ENCODE measurements at places on chromosomes 16 and 17.
A peak's percentile ranks its signal among the peaks of the same experiment; 100 is the strongest.

DNA sequence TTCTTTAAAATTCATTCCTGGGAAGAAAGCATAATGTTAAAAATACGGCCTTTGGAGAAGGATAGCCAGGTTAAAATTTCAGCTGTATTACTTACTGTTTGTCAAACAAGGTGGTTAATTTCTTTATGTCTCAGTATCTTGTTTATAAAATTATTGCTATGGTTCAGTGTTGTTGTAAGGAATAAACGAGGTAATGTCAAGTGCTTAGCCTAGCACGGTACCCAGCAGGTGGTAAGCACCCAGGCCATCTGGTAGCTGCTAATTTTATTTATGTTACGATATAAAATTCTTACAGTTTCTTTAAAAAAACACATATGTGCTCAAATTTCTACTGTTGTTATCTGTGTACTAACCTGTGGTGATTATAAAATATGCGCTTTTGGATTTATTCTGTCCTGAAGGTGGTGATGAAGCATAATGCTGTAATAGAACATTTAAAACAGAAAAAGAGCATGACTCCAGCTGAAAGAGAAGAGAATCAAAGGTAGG, 48.9 kb downstream of the C17orf58 start:
- no peak for DNase-seq

DNA sequence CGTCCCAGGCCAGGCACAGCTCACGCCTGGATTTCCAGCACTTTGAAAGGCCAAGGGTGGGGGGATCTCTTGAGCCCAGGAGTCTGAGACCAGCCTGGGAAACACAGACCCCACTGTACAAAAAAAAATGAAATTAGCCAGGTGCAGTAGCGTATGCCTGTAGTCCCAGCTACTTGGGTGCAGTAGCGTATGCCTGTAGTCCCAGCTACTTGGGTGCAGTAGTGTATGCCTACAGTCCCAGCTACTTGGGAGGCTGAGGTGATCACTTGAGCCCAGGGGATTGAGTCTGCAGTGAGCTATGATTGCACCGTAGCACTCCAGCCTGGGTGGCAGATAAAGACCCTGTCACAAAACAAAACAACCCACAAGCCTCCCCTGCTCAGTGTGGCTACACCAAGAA, 27.0 kb upstream of the SLC25A19 start:
- no peak for DNase-seq

GRCh38 chr17:49795372-49795771, 6.9 kb downstream of the KAT7 start:
- no peak for DNase-seq

DNA sequence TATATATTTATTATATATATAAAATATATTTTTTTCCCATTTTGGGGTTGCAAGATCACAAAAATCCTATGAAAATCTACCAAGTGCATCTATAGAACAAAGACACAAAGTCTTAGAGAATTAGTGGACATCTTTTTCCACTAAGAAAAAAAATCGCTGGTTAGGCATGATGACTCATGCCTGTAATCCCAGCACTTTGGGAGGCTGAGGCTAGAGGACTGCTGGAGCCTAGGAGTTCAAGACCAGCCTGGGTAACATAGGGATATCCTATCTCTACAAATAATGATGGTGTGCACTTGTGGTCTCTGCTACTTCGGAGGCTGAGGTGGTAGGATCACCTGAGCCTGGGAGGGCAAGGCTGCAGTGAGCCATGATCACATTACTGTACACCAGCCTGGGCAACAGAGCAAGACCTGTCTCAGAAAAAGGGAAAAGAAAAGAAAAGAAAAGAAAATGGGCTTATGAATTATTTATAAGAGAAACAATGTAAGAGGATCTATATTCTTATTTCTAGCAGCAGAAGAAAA, 185.1 kb upstream of the PSMD7 start:
- no peak for DNase-seq

DNA sequence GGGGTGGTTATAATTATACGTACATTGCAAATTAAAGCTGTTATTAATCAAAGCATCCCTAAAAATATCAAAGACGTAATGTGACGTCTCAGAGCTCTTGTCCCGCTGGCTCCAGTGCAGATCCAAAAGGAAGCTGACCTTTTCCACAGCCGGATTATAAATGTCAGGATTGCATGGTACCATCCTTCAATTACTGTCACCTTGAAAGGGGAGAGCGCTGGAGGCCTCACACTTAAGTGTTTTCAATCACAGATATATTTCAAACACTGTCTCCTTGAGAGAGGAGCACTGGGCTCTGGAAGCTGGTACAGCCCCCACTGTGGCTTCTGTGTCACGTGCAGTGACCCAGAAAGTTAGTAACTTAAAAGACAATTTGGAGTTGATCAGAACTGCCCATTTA, 94.2 kb downstream of the AIPL1 start:
- no peak for DNase-seq

- no peak for DNase-seq
These were observed 396.5 kb upstream of the PMFBP1 start for GRCh38 chr16:72568502-72568901.

- peak; percentile 72 for DNase-seq
These were observed 14.0 kb upstream of the STAC2 start for GRCh38 chr17:39239640-39240314.

DNA sequence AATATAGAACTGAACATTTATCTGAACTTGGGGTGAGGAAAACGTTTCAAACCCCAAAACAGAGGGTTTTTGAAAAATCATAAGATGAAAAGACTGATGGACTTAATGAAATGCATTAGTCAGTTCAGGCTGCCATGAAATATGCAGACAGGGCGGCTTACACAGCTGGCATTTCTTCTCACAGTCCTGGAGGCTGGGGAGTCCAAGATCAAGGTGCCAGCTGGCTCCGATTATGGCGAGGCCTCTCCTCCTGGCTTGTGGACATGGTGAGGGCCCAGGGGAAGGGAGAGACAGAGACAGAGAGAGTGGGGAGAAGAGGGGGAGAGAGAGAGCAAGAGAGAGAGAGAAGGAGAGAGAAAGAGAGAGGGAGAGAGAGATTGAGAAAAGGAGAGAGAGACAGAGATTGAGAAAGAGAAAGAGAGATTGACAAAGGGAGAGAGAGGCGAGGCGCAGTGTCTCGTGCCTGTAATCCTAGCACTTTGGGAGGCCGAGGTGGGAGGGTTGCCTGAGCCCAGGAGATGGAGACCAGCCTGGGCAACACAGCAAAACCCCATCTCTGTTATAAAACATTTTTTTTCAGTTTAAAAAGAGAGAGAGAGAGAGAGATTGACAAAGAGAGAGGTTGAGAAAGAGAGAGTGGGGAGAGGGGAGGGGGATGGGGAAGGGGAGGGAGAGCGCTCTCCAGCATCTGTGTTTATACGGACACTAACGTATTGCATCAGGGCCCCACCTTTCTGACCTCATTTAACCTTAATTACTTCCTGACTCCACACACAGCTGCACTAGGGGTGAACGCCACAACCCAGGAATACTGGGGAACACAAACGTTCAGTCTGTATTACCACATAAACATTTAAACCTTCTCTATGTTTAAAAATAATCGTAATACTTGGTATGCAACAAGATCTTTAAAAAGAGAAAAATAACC, 24.6 kb upstream of the RPH3AL start:
- no peak for DNase-seq

DNA sequence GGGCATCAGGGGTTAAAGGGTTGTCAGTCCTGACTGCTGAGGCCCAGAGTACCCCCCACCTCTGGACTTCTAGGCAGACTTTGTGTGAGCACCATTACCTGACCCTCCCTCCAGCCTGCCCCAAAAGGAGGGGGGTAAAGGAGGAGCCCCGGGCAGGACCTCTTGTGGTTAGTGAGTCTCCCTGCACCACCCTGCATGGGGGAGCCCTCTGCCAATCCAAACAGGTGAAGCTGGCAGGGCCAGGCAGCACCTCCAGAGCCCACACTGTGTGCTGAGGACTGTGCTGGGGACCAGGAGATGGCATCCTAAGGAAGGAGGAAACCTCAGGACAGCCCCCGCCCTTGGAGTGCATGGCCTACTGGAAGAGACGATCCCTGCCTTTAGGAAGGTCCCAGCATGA, 2.6 kb upstream of the KRT14 start:
- no peak for DNase-seq

GRCh38 chr16:5615868-5616642, 518.5 kb upstream of the EEF2KMT start:
- peak; percentile 60 for DNase-seq

DNA sequence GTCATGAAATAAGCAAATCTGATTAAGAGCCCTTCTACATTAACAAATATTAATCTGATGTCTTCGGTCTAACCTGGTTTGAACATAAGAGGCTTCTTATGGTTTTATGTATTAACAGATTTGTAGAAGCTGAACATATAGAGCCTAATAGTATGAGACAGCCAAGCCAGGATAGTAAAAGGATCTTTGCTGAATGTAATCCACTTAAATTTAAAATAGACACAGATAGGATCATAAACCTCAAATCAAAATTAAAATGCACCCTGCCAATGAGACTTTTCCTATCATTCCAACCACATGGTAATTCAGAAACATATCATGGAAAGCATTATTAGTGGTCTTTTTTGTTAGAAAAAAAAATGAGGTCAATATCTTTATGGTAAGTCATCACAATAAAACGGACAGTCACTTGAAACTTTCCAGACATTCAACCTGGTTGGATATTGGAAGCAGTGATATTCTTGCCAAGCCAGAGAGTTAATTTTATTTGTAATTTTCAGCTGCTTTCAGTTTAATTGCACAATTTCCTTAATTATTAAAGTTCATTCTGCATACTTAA, 606.9 kb upstream of the SALL1 start:
- DNase-seq: no peak

DNA sequence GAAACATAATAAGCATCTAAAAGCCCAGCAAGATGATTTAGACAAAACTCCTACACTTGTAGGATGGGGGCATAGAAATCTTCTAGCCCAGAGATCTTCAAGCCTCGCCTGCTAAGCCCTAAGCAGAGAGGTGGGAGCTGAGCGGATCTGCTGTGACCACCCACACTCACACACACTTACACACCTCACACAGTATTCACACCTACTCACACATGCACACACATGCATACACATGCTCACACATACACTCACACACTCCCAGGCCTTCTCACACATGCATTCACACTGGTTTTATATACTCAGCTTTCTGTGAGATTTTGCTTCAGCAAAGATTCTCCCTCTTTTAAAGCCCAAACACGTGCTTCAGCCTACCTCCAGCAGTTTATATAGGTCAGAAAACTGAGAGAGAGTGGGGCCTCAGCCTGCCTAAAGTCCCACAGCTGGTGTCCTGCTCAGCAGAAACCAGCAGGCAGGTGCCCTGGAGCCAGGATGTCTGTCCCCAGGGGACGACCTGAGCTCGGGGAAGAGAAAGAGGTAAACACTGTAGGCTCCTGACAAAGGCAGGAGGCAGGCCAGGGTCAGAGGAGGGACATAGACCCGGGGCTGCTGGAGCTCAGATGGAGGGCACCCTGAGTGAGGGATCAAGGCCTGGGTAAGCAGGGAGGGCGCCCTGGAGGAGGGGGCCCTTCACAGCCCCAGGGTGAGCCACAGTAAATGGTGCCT, 12.0 kb upstream of the KRT19 start:
- DNase-seq: no peak

DNA sequence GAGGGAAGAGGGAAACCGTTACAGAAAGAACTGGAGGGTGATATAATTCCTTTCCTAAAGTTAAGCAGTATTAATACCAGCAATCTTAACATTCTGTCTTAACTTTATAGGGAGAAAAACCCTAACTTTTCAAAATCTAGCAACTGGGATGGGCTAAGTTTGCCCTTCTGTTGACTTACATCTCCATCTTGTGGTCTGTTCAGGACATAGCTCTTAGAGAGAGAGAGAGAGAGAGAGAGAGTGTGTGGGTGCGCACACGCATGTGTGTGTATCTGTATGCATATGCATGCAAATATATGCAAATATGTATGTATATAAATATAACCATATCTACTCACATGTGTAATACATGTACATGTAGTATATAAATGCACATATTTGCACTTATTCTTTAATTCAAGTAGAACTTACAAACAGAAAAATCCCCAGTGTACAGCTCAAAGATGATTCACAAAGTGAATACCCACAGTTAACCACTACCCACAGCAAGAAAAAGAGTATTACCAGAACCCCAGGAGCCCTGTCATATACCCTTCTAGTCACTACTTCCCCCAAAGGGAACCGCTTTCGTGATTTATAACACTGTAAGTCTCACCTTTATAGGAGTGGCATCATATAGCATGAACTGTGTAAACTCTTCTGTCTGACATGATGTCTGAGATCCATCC, 46.5 kb downstream of the STX8 start:
- no peak for DNase-seq

- no peak for DNase-seq
These were observed 34.5 kb upstream of the MEOX1 start for GRCh38 chr17:43695970-43696865.

GRCh38 chr17:59830007-59830630, 62.6 kb downstream of the TUBD1 start:
- no peak for DNase-seq

GRCh38 chr16:1160773-1161348, 8.0 kb downstream of the CACNA1H start:
- no peak for DNase-seq

GRCh38 chr17:61524319-61524718, 66.7 kb downstream of the NACA2 start:
- no peak for DNase-seq

GRCh38 chr16:11306381-11306780, 25.3 kb upstream of the PRM1 start:
- DNase-seq: no peak

DNA sequence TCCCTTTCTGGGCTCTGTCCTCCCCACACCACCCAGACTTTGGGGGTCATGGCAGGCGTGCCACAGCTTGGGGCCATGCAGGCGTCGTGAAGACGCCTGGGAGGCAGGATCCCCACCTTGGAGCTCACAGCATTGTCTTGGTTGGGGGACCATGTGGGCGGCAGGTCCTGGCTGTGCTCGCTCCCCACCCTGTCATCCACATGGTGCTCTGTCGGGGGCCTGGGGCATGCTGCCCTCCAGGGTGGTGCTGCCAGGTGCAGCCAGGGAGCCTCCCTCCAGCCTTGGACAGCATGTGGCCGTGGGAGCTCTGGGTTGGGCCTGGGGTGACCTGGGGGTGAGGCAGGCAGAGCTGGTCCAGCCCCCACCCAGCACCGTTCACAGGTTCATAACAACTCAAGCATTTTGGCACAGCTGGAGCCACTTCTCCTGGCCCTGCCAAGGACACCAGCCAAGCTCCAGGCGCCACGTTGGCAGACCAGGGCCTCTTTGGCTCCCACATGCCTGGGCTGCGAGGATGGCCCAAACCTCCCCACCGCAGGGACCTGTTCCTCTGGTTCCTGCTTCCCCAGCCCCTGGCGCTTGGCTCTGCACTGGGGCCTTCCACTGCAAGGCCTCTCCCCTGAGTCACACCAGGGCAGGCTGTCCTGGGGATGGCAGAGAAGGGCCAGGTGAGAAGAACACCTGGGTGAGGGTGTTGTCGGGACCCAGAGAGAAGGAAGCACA, 15.1 kb upstream of the ATP6V0C start:
- DNase-seq: peak; percentile 85

GRCh38 chr16:27417047-27417671, 15.2 kb downstream of the IL21R start:
- DNase-seq: no peak

GRCh38 chr17:45672301-45672700, 111.8 kb upstream of the CRHR1 start:
- peak; percentile 24 for DNase-seq

Data from lower lobe of right lung (tissue), 2 donors.